HFFc6 (cell line): ENCODE measurements at places on chromosomes 2 and 18.

- no peak for DNase-seq
Observed at GRCh38 chr18:74425876-74426275, 31.2 kb downstream of the DIPK1C start.

DNA sequence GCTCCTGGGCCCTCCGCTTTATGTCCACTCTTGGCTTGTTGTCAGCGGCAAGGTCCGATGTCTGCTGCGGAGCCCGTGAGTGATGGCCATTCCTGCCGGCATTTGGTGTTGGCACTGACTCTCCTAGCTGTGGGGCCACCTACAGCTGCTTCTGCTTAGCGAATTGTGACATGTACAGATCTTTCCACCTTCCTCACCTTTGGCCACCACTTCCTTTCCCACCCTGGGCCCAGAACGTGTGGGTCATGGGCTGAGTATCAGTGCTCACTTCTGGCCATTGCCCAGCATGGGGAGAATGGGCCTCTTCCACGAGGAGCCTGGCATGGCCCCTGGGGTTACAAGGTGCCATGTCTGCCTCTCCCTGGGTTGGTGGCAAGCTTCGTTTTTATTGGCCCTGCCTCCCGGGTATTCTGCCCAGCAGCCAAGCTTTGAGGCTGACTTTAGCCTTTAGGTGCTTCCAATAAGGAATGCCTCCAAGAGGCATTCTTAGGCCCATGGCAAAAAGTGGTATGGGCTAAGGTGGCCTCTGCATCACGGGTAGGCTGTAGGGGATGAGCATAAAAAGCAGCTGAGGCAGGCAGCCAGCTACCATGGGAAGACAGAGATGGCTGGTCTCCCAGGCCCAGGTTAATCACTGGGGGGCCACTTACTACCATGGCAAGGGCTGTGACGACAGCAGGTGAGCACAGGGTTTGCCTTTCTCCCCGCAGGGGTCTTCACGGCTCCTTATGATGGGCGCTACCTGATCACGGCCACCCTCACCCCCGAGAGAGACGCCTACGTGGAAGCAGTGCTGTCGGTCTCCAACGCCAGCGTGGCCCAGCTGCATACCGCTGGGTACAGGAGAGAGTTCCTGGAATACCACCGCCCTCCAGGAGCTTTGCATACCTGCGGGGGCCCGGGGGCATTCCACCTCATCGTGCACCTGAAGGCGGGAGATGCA is 65.8 kb downstream of the EMILIN2 start:
- no peak for DNase-seq

DNA sequence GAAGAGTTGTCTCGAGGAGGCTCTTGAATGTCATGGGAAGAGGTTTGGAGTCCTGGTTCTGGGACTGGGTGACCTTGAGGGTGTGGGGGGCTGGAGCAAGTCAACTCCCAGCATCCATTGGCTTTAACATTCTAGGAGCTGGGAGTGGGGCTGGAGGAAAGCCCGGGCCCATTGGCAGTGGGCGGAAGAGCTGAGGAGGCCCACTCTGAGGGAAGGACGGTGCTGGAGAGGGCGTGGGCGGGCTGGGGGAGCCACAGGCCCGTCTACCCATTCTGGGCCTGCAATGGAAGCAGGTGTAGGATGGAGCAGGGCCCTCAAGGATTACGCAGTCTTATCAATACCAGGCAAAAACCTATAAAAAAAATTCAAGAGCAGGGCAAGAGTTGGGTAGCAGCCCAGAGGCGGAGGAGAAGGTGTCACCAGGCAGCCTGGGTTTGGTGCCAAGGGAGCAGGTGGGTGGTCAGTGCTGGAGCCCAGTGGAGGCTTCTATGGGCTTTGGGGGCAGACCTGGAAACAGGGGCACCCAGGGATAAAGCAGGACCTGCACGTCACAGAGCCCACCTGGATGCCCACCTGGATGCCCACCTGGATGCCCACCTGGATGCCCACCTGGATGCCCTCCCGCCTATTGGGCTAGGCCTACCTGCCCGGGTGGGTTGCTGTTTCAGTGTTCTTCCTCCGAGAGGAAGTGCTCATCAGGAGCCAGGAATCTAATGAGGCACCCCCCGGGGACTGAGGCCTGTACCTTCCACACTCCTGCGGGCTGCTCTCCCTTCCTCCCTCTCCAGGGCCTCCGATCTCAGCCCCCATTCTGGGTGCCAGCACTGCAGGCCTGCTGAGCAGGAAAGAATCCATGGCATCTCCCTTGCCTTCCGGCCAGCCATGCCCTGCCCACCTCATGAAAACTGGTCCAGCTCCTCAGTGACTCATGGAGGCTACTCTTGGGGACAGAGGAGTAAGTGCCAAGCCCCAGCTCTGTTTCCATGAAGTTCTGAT is 71.3 kb downstream of the CTIF start:
- DNase-seq, result no peak

GRCh38 chr2:176163672-176164056 is 6.6 kb downstream of the HOXD3 start:
- DNase-seq, result no peak

- no peak for DNase-seq
Observed at GRCh38 chr2:30148850-30149249, 2.0 kb downstream of the YPEL5 start.

DNA sequence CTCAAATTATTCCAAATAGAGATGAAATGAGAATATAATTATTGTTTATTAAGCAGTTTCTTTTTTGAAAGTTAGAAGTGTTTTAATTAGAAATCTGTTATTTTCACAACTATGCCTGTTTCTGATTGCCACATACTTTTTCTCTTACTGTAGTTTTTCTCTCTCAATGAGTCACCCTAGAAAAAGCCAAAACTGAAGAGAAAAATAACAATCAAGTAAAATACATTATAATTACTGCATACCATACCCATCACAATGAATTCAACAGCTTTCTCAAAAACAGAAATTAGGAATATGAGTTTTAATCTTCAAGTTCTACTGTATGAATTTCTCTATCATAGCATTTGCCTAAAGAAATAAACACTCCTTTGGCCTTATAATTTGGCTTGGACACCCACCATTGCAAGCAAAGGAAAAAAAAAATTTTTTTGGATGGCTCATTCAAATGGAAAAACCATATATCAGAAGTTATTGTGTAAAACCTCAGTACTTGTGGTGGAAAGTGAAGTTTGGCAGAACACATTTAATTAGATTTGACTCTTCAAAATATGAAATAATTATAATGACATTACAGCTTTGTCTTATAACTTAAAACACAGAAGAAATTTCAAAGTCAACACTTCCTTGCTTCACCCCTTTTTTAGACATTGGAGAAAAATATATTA is 138.5 kb downstream of the DYM start:
- DNase-seq, result peak; percentile 46

DNA sequence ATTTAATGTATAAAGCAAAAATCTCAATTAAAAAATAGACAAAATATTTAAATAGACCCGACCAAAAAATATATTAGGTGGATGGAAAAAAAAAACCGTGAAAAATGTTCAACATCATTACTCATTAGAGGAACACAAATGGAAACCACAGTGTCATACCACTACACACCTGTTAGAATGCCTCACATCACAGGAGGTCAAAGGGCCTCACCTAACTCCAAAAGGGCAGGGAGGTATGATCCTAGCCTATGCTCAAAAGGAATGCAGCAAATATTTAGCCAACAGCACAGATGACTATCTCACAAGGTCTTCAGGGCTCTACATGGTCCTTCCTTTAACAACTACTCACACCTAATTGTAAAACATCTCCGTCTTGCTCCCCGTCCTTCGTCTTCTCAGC is 185.5 kb upstream of the SETBP1 start:
- no peak for DNase-seq

GRCh38 chr18:9321736-9322135 is 12.8 kb upstream of the TWSG1 start:
- DNase-seq, result no peak

DNA sequence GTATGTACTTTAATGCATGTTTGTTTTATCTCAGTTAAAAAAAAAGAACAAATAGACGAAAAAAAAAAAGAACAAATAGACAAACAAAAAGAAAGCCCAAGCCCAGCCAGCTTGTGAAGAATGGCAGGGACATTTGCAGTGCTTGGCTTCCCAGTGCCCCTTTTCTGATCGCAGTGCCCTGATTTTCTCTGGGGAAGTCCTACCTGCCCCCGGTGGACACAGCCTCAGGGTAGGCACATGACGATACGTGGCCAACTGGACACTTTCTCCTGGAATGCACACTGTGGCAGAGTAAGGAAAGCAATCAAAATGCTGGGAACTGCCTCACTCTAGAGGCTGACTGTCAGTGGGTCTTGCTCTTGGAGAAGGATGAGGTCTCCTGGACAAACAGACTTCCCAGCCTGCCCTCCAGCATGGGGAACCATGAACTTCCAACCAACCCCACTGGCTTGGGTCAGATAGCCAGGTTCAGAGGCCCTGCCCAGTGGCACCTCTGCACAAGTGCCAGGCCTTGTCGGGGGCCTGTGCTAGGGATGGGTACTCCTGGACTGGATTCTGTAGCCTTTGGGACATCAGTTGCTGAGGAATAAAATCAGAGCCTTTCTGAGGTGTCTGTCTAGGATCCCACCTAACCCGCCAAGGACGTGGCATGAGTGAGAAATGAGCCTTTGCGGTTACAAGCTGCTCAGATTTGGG is 76.7 kb downstream of the INHBB start:
- DNase-seq, result no peak

DNA sequence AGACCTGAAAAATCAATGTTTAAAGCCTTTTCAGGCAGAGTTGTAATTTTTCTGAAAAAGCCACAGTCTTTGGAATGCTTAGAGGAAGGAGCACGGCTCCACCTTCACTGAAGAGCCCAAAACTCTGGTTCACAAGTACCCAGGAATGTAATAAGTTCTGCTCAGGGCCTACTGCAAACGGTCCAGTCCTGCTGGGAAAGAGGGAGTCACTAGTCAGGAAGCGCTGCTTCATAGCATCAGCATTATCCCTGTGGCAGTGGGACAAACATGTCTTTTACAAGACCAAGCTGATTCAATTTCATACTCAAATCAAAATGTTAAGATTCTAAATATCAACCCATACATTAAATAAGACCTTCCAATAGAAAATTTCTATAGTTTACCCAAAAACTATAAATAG is 152.9 kb upstream of the PGAP1 start:
- DNase-seq, result no peak

GRCh38 chr2:194870974-194871535 is 786.0 kb upstream of the SLC39A10 start:
- no peak for DNase-seq

DNA sequence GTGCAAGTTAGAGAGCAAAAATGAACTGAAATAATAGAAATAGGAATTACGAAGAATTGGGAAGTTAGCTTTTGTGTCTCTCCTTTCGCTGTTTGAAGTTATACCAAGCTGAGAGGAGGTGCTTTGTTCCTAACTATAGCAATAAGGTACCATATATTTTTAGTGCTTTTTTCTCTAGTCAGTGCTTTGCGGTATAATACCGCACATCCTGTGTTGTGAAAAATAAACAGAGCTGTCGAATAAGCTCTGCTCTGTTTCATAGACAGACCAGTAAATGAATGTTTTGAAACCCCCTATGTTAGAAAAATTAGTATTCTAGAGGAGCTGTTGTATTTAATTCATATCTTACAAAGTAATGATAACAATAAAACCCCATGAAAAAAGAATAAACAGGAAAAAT is 130.8 kb downstream of the MAP4K4 start:
- DNase-seq, result no peak

GRCh38 chr18:825891-826585 is 14.0 kb upstream of the YES1 start:
- no peak for DNase-seq

- DNase-seq, result no peak
Observed at GRCh38 chr2:66497431-66498288, 62.7 kb downstream of the MEIS1 start.

DNA sequence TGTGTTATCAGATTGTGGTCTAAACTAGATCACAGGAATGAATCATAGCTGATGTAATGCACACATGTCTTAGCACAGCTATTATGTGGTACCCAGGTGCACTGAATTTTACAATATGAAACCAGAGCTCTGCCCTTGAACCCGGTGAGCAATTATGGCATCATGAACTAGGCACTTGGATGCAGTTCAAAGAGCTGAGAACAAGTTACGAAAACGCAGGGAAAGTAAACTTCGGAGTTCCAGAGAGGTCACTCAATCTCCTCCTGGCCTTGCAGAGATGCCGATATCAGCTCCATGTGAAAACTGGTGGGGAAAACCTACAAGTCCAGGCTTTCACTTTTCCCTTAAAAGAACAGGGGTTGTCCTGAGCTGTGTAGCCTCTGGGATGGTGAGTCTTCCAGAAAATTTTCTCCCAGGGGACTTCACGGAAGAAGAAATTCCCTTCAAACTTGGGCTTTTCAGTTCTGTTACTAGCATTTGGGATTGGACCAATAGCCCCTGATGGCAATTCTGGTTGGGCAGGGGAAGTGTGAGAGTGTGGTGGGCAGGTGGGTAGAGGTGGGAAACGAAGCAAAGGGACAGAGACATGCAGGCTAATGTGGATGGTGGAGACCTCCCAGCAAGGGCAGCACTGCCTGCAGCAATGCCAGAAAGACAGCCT is 71.1 kb upstream of the SH3BP4 start:
- DNase-seq, result peak; percentile 65

DNA sequence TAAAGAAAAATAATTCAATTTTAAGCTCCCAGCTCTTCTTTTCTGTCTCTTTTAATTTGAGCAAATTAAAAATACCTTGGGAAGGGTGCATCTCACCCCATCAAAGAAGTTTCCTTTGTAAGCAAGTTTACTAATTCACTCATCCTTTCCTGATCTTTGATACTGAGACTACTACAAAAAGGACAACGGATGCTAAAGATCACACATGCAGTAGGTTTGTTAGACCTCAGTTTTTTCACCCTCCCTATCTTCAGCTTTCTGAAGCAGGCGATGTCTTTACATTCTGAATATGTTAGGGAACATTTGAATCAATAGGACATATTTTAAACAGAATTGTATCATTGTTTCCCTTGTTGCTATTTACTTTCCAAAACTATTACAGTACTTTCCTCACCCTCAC is 6.0 kb upstream of the HNRNPLL start:
- DNase-seq, result no peak

DNA sequence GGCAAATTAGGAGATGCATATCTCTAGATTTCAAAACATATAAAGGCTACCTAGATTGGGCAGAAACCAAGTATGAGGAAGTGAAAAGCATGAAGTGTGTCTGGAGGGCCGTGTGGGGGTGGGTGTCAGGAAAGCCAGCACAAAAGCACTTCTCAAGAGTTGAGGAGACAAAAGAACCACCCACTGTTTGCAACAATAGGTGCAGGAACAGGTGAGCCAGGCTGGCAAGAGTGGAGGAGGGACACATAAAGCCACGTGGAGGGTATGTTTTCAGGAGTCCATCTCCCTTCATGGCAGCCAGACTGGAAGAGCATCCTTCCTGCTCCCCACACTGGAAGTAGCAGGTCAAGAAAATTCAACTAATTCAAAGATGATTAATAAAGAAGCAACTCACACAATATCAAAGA is 96.4 kb downstream of the CERS6 start:
- no peak for DNase-seq

GRCh38 chr2:197990356-197990755 is 186.0 kb downstream of the PLCL1 start:
- no peak for DNase-seq
